HCEC 1CT (cell line): ENCODE measurements at places on chromosomes 2 and 18.

DNA sequence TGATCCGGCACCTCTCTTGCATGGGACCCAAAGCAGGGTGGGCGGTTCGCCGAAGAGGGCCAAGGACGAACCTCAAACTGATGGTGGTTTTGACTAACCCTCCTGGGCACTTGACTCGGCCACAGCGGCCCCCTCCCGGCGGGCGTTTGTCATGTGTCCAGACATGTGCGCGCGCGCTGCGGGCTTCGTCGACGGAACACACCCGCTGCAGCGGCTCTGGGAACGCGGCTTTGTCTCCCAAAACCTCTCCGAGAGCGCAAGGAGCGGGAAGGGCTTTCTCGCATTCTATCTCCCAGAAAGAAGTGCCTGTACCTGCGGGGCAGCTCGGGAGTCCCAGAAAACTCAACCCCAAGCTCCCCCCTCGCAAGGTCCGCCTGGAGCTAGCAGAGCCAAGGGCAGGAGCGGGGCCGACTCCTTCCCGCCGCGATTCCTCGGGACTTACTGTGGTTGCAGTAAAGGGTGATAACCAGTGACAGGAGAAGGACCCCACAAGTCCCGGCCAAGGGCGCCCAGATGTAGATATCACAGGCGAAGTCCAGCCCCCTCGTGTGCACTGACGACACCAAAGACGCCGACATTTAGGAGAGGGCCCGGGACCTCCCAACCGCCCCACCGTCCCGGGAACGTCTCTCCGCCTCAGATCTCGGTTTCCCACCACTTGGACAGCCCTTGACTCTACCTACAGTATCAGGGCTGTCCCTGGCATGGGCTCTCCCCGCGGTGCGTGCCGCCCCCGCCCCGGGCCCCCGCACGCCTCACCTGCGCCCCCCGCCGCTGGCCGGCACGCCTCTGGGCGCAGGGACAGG lies 1.6 kb downstream of the CD8A start:
- DNase-seq: no peak

- no peak for DNase-seq
Measured at GRCh38 chr2:46951290-46952064, 35.9 kb upstream of the MCFD2 start.

GRCh38 chr18:31046916-31047315 lies 4.4 kb upstream of the DSC3 start:
- no peak for DNase-seq

- DNase-seq: no peak
Measured at GRCh38 chr18:34760444-34760843, 50.3 kb downstream of the DTNA start.

DNA sequence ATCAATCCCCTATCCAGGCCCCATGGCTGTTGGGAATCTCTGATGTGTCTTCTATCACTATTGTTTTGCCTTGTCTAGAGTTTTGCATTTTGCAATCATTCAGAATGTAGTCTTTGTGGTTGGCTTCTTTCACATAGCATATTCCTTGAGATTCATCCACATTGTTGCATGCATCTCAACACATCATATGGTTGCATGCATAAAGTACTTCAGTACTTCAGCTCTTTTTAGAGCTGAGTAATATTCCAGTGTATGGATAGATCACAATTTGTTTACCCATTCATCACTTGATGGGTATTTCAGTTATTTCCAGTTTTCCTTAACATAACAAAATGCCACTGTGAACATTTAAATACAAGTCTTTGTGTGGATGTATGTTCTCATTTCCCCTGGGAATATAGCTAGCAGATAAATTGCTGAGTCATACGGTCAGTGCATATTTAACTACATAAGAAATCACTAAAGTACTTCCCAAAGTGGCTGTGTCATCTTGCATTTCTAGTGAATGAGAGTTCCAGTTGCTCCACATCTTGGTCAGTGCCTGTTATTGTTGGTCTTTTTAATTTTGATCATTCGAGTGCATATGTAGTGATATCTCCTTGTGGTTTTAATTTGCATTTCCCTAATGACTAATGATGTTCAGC lies 138.8 kb downstream of the BCL11A start:
- DNase-seq: no peak

DNA sequence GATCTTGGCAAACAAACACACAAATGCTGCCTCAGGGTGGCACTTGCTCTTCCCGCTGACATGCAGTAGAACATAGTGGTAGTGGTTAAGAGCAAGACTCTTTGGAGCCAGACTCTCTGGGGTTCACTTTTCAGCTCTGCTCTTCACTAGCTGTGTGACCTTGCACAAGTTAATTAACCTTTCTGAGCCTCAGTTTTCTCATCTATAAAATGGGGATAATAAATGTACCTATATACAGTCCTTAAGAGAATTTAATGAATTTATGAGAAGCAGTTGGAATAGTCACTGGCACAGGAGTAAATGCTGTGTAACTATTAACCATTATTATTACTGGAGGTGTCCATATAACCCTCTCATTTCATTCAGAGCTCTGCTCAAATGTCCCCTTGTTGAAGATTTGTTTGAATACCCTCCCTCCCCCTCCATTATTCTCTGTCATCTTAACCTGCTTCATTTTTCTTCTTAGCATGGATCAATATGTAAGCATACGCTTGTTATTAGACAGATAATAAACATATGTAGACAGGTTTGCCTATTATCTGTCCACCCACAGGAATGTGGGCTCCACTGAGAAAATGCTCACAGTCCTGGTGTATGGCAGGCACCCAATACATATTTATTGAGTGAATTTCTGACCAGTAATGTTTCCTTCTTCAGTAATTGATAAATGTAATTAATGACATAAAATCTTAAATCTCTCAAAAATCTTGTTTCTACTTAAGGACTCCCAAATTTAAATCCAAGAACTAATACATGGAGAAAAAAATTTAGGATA lies 64.5 kb downstream of the TSPYL6 start:
- DNase-seq: no peak

- no peak for DNase-seq
Measured at GRCh38 chr18:48164116-48164515, 233.7 kb upstream of the SMAD2 start.

GRCh38 chr18:79625195-79625923 lies 54.2 kb upstream of the CTDP1 start:
- no peak for DNase-seq

DNA sequence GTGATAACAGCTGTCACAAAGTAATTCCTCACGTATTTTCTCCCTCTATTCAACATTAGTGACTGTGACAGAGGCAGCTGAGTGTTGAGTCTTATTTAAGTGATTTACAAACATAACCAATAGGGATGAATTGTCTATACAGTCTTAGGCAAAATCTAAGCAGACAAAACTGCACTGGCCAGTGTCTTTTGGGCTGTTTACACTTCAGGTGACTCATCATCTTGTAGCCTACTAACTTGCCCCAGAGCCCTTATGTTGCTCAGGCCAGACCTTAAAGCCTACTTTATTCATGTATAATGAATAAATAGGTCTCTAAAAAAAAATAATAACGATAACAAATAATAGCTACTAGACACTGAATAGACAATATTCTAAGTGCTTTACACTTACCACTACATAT lies 17.2 kb downstream of the THOC1 start:
- DNase-seq: peak; percentile 52

DNA sequence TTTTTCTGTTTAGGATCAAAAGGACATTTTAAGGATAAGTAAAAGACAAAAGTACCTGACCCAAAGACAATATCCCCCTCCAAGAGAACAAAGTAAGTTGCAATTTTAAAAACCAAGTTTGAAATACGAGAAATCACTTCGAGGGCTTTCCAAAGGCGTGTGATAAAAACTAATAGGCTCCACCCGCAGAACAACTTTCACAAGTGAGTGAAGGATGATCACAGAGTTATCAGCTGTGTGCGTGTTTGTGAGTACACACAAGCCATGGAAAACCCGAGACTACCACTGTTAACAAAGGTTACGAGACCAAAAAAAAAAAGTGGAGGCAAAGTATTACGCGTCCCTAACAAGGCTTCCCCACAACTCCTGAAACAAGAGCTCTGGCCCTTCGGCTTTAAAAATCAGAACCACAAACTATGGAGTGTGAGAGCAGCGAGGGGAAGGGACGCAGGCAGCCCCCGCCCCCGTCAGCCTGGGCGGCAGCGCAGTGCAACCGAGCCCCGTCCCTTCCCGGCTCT lies 719 bp downstream of the SMAD2 start:
- DNase-seq: peak; percentile 56

- peak; percentile 76 for DNase-seq
Measured at GRCh38 chr2:230312638-230313037, 14.4 kb upstream of the SP140L start.

GRCh38 chr2:31075941-31076590 lies 62.2 kb downstream of the GALNT14 start:
- DNase-seq: peak; percentile 6

DNA sequence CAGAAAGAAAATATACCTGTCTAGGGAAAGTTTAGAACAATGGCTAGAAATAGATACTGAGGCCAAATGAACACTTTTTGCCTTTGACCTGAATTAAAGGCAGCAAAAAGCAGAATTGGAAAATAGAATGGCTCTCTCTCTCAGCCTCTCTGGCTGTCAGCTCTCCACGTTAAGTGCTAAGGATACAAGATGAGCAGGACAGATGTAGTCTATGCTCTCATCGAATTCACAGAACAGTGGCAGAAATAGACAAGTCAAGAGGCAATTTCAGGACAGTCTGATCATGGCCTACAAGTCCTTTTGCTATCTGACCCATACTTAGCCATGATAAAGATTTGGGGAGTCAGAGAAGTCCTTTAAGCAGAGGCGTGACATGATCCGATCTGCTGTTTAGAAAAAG lies 120.2 kb upstream of the CREB1 start:
- no peak for DNase-seq

DNA sequence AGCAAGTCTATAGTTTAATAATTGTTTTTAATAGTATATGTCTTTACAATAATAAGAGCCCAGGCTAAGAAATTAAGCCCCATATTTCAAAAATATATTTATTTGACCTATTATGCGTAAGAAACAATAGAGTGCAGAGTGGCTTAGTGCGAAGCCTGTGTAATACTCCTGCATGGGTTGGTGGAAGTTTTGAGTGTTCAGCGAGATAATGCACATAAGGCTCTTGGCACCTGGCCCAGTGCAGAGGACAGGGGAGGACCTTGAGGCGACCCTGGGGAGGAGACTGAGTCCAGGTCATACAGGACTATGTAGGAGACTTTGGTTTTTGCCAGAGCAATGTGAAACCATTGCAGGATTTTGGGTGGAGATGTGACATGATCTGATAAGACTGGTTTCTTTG lies 132.4 kb upstream of the ST6GAL2 start:
- DNase-seq: no peak

DNA sequence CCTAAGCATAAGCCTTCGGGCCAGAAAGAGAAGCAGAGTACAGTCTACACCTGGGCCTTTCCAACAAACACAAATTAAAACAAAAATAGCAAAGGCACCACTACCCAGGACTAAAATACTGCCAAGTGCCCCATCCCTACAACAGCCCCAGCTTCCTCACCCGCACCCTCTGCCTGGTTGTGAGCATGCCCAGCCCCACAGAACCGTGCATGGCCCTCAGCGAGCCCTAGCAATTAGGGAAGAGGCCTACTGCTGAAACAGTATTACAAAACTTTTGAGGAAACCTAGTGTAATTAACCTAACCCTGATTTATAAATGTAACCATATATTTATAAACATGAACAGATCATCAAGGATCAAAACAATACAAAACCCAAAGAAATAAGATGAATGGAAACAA lies 44.2 kb downstream of the FARSB start:
- DNase-seq: no peak
